ENCODE measurements at places on chromosomes 1 and 21.

GRCh38 chr1:85339089-85339488, 62.7 kb upstream of the BCL10 start:
- DNase-seq: no peak

DNA sequence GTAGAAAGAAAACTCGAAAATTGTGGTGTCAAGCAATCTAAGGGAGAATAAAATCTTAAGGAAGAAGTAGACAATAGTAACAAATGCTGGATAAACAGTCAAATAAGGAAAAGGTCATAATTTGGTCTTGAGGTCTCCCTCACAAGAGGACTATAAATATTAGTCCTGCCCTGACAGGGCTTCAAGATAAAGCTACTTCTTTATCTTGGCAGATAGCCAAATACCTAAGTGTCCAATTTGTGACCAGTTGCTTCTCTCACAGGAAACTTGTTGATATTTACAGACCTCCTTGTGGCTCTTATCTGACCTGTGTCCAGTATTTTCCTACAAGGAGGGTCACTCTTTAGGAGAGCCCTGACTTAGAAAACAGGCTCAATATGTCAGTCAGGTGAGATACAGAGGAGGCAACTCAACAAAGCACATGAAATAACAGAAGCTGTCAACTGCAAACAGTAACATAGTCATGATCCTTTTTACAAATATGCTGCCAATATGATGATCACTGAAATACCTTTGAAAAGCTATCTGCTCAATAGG, 88.8 kb downstream of the TNNI3K start:
- DNase-seq: no peak

GRCh38 chr1:30732277-30732996, 9.1 kb upstream of the MATN1 start:
- DNase-seq: no peak

DNA sequence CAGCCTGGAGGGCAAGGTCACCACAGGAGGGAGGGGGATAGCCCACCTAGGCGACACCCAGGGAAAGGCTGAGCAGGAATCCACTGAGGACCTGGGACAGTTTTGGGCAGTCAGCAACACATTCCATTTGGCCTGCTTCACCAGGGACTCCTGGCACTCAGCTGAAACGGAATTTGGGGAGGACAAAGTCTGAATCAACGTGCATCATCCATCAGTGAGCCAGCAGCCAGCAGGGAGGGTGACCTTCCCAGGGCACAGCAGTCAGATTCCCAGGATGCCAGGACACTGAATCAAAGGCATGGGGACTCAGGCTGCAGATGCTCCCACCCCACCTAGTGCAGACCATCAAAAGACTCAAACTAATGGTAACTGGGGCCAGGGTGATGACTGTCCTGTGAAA, 4.6 kb downstream of the SH3BP5L start:
- DNase-seq: no peak

GRCh38 chr1:246210756-246211155, 296.3 kb downstream of the SMYD3 start:
- DNase-seq: peak; percentile 69

DNA sequence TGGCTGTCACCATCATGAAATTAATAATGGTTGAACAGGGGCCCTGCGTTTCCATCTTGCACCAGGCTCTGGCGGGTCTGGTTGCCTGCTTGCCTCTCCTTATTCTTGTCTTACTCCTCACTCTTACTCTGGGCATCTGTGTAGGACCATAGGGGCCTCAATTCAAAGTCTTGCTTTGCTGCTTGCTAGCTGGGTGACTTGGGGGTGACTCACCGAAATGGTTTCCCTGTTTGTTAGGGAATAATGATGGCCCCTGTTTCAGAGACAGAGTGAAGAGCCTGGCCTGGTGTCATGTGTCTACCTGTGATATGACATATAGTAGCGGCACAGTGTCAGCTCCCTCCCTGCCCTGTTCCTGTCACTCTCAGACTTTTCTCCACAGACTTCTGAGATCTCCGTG, 24.6 kb downstream of the KCNC4 start:
- no peak for DNase-seq

- no peak for DNase-seq
Observed at GRCh38 chr1:220691053-220691684, 1.0 kb downstream of the C1orf115 start.

- no peak for DNase-seq
Observed at GRCh38 chr1:89460325-89460724, 64.3 kb upstream of the LRRC8B start.

GRCh38 chr1:230878591-230878990, 10.3 kb upstream of the C1orf198 start:
- no peak for DNase-seq

GRCh38 chr1:201937624-201938213, 8.6 kb downstream of the LMOD1 start:
- DNase-seq: no peak

GRCh38 chr1:24929398-24930259, 447 bp downstream of the RUNX3 start:
- DNase-seq: no peak

DNA sequence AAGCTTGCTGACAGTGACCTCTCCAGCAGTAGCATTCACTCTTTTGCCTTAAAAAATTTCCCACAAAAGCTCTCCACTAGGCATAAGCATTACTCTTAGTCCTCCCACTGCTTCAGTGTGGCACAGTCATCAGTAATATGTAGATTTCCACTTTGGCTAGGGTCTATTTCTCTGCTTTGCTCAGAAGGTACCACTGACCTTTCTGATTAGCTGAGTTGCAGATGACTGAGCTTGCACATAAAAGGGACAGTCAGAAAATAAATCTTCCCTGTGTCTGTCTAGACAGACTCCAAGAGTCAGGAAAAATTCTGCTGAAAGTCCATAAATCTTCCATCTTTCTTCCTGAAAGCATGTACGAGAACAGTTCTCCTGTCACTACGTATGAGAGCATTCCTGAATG, 56.6 kb upstream of the APP start:
- no peak for DNase-seq

DNA sequence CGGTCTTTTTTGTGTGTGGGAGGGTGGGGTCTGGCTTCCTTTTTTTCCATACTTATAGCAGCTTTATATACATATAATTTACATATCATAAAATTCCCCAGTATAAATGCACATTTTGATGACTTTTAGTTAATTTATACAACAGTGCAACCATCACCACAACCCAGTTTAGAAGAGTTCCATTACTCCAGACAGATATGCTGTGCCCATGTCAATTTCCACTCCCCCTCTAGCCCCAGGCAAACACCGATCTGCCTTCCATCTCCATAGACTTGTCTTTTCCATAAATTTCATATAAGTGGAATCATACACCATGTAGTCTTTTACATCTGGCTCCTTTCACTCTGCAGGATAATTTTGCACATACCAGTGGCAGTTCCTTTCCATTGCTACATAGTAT, 139.2 kb upstream of the SYT6 start:
- DNase-seq: no peak

DNA sequence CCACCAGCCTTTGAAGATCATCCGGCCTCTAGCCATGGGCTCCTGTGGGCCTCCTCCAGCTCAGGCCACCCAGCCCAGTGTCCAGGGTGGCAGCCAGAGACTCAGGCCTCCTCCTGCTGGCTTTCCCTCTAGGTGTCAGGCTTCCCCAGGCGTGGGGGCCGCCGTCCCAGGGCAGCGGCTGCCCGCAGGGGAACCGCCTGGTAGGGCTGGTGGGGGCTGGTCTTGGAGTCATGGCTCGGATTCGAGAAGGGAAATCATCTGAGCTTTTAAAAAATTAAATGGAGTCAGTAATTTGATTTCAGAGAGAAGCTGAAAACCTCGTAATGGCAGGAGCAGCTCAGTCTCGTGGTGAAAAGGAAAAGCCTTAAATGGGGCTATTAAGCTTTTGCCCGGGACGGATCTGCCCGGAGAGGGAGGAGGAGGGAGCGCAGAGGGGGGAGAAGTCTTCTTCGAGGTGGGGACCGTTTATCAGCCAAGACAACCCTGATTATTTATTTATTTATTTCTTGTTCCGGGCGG, 66.4 kb upstream of the TARDBP start:
- no peak for DNase-seq

- no peak for DNase-seq
Observed at GRCh38 chr1:14149431-14149830, 449.1 kb upstream of the KAZN start.

DNA sequence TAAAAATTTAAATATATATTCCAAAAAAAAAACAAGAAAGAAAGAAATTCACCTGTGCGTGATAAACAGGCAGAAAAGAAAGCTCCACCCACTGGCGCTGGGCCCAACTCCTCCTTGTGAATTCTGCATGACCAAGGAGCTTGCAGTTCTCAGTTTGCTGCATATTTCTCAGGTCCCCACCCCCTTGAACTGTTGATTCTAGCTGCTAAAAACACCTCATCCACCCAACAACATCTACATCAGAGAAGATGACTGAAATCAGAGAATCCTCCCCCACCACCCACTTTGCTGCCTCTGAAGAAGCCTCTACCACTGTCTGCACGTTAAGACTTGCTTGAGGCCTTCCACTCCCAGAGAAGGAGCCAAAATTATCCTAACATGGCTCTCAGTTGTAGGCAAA, 104.8 kb downstream of the RGS2 start:
- no peak for DNase-seq

DNA sequence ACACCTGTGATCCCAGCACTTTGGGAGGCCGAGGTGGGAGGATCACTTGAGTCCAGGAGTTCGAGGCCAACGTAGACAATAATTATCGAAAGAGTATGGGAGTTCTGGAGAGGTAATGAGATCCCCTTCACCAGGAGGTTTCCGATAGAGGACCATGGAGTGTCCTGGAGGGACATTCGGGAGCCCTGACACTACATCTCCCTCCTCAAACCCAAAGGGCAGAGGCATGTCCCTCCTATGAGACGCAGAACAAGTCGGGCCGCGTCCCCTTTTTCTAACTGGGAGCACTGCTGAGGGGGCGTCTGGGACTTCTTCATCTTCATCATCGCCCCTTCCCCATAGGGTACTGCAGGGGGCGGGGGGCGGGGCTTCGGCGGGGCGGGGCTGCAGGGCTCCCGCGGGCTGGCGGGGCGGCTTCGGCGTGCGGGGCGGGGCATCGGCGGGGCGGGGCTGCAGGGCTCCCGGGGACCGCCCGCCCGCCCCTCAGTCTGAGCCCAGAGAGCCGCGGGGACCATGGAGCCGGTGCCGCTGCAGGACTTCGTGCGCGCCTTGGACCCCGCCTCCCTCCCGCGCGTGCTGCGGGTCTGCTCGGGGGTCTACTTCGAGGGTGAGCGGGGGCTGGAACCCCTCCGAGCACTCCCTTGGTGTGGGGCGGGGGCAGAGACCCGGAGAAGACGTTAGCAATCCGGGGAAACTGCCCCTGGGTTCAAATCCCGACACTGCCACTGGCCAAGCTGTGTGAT, at the start of gene THEMIS2:
THEMIS2 (plus strand) TSS at position 486 of the 743 bp plus-strand sequence; CDS start at position 514, 28 bp downstream.
- DNase-seq: peak; percentile 79

DNA sequence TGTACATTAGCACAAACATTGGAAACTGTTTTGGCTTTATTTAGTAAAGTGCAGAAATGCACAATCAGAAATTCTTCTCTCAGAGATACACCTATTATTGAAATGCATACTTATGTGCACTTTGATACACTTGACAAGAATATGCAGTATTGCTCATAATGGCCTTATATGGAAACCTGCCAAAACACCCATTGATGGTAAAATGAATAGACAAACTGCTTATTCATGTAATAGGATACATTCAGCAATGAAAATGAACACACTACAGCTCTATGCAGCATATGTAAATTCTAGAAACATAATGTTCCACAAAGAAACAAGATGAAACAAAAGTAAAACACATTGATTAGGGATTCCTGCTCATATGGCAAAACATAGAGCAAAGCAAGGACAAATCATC, 223.9 kb downstream of the S1PR1 start:
- no peak for DNase-seq

- no peak for DNase-seq
Observed at GRCh38 chr1:15985611-15986297, 9.9 kb upstream of the ZBTB17 start.

DNA sequence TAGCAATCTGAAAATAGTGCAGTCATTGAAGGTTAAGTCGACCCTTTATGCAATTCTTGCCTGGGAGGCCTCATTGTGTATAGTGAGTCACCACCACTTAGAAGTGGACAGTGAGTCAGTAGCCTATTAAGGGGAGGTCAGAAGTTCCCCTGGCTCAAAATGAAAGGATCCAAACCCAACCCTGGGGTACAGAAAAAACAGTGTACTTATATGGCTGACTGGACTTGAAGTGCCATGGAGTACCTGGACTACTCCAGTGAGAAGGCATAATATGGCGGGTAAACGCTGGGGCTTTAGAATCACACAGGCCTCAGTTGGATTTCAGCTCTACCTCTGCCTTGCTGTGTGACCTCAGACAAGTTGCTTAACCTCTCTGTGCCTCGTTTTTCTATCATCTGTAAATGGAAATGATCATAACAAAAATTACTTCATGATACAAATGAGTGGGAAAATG, 2.2 kb upstream of the BCL9 start:
- DNase-seq: no peak

DNA sequence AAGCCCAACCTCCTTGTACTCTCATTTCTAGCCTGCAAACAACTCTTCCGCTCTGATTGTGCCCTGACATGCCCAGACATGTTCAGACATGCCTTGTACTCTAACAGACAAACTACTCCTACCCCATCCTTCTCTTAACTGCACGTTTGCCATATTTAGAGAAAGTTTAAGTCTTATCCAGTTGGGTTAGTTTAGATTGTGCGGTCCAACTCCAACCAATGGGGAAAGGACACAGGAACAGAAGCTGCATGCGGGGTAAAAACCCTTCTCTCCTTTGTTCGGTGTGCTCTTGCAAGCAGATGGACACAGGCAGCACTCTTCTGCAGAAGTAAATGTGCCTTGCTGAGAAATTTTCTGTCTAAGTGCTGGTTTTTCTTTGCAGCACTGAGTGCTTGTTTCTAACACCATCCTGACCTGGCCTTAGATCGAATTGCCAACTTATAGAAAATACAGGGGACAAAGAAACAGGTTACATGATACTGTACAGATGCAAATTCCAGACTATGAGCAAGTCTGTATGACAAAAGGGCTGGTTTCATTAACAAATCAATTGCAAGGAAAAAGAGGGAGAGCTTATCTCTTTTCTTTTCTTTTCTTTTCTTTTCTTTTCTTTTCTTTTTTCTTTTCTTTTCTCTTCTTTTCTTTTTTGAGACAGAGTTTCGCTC, 35.8 kb upstream of the IFNGR2 start:
- no peak for DNase-seq

GRCh38 chr1:203629507-203630082, 3.0 kb downstream of the ATP2B4 start:
- DNase-seq: no peak

- DNase-seq: peak; percentile 20
Observed at GRCh38 chr1:51445351-51446090, 73.5 kb downstream of the EPS15 start.

- no peak for DNase-seq
Observed at GRCh38 chr1:46459315-46459714, 30.3 kb upstream of the DMBX1 start.

GRCh38 chr1:115647507-115647906, 5.7 kb downstream of the VANGL1 start:
- no peak for DNase-seq

- DNase-seq: no peak
Observed at GRCh38 chr1:246274186-246274585, 232.9 kb downstream of the SMYD3 start.
